ENCODE measurements at places on chromosomes 12 and 14.

DNA sequence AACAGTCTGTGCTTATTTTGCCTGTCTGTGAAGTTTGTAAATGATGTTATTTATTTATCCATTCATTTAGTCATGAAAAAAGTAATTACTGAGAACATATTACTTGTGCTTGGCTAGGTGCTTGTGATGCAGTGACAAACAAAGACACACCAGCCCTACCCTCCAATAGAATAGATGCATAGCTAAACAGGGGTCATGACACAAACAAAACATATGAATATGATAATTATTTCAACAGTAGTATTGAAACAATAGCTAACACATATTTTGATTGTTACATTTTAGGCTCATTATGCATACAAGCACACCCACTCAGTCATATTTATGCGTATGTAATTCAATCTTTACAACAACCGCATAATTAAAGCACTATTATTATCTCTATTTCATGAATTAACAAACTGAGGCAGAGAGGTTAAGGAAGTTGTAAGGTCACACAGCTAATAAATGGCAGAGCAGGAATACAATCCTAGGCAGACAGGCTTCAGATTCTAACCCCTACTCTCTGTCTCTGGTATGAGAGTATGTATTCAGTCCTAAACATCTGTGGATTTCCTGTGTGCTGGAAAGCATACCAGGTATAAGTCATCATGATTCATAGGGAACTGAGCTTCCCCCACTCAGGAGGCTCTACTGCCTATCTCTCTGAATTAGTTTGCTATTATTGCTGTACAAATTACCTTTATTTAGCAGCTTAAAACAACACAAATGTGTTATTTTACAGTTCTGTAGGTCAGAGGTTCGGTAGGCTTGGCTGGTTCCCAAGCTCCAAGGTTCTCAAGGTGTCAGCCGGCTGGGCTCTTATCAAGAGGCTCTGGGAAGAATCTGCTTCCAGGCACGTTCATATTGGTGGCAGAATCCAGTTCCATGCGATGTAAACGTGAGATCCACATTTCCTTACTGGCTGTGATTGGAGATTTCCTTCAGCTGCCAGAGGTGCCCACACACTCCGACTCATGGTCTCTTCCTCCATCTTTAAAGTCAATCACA lies 509.4 kb downstream of the GALC start:
- no peaks in the 10 kb centered on the region for H3K36me3 ChIP-seq
- H3K4me1 ChIP-seq = no peaks in the 10 kb centered on the region
- no peak overlapping the region for H3K27ac ChIP-seq
- H3K27me3 ChIP-seq = no peaks in the 10 kb centered on the region

DNA sequence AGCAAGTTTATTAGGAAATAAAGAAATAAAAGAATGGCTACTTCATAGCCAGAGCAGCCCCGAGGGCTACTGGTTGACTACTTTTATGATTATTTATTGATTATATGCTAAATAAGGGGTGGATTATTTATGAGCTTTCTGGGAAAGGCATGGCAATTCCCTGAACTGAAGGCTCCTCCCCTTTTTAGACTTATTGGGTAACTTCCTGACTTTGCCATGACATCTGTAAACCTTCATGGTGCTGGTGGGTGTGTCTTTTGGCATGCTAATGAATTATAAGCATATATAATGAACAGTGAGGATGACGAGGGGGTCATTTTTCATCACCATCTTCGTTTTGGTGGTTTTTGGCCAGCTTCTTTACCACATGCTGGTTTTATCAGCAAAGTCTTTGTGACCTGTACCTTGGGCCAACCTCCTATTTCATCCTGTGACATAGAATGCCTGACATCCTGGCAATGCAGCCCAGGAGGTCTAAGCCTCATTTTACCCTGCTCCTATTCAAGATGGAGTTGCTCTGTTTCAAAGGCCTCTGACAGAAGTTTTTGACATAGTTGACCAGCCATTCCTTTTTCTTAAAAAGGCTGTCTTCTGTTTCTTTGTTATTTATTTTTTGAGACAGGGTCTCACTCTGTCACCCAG lies 11.1 kb upstream of the PTGES3 start:
- H3K27me3 ChIP-seq = no peaks in the 10 kb centered on the region
- H3K4me1 ChIP-seq = peaks cover 19% of the 10 kb centered on the region
- no peak overlapping the region for H3K27ac ChIP-seq
- H3K36me3 ChIP-seq = no peaks in the 10 kb centered on the region
- no peak for DNase-seq
- no peak overlapping the region for H3K4me3 ChIP-seq

DNA sequence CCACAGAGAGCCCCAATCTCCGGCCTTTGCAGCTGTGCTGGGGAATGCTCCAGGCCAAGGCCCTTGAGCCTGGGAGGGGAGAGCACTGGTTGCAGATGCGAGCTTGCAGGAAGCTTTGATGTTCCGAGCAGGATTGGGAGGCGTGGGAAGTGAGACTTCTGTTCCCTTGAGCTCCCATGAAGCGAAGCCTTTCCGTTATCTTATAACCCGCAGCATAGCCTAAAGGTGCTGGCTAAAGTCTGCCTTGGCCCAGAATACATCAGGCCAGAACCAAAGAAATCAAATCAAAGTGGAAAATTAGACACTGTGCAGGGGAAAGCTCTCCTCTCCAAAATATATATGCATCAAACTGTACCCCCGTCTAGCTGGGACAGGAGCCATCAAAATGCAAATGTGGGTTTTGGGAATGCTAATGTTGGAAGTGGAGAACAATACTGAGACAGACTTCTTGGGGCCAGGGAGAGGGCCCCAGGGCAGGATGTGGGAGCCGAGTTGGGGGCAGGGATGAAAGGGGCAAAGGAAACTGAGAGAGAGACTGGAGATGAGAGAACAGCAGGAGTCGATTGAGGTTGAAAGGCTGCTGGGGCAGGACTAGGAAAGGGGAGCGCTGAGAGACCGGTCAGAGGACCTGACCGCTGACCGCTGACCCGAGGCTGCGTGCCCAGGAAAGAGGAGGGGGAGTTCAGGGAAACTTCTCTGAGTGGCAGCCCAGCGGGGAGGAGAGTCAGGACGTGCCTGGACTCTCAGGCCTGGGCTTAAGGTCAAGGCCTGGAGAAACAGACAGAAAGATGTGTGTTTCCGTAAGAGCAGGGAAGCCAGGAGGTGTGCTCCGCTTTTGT lies 152.2 kb upstream of the PARP11 start:
- peaks cover 2% of the 10 kb centered on the region for H3K27me3 ChIP-seq
- H3K36me3 ChIP-seq = no peaks in the 10 kb centered on the region
- no peak overlapping the region for H3K27ac ChIP-seq
- H3K4me1 ChIP-seq = no peaks in the 10 kb centered on the region

- no peak for DNase-seq
- H3K27me3 ChIP-seq = no peaks in the 10 kb centered on the region
- no peaks in the 10 kb centered on the region for H3K36me3 ChIP-seq
Observed at GRCh38 chr12:10307630-10308029, at the start of gene KLRD1. Gene KLRD1 (plus strand): TSS chr12:10307870. CDS start chr12:10308078, 208 bp downstream.

DNA sequence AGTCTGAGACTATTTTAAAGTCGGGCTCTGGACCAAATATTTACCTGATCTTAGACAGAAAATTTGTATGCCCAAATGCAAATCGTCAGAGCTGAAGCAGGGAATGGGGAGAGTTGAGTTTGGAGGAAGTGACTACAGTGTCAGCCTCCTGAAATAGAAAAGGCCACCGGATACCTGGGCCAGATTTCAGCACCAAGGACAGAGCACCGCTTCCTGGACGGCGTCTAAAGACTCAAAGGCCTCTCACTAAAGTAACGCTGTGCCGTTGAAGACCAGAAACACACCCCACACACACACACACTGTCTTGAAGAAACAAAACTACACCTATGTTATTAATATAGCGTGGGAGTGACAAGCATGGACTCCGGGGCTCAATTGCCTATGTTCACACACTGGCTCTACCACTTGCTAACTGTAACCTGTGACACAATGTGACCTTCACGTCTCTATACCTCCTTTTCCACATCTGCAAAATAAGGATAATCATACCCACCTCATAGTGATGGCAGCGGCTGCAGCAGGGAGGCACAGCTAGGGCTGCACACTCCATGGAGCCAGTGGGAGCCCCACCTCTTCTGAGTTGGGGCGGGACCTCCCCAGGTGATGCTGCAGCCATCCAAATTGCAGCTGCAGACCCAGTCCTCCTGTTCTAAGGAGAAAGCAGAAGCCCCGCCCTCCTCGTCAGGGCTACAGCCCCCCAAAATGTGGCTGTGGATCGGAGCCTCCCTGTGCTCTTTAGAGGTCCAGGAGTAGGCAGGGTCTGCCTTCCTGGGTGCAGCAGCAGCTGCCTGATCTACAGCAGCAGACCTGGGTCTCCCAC lies 35.6 kb downstream of the KRT76 start:
- no peaks in the 10 kb centered on the region for H3K27me3 ChIP-seq
- H3K27ac ChIP-seq = no peak overlapping the region
- H3K36me3 ChIP-seq = no peaks in the 10 kb centered on the region

DNA sequence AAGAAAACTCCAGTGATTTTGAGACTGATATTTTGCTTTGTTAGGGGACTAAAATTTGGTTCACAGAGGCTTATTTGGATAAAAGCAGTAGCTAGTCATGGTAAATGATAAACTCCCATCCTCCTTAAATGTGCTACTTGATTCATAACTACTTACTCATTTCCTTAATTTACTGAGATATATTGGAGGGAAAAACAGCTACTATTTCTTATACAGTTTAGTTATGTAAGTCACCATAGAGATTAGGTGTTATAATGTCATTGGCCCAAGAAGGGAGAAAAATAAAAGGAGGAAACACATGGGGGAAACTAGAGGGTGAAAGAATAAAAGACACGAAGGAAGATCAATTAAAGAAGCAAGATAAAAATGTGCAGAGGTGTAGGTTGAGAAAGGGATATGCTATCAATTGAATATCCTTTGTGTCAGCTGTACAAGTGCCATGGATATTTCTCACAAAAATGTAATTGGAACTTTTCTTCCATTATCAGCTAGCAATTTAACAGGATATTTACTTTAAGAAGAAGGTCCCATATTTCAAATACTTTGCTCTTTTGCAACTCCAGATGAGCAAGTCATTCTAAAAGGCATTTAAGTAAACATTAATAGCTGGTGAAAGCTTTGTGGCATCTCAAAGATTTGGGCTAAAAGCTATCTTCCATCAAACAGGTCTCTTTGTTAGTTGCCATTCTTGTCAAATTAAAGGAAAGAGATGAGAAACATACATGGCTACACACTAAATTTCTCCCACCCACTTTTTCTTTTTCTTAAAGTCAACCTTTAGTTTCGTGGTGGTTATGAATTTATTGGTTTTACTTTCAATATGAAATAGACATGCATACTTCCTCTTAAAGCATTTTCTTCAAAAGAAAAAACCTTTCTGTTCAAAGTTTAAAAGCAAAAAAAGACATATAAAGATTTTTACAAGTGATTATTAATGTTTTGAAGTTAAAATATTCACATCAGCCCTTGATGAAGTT lies 439.5 kb downstream of the CCER1 start:
- H3K27ac ChIP-seq = no peak overlapping the region
- no peaks in the 10 kb centered on the region for H3K36me3 ChIP-seq
- peaks cover 2% of the 10 kb centered on the region for H3K4me1 ChIP-seq
- DNase-seq = no peak
- H3K27me3 ChIP-seq = no peaks in the 10 kb centered on the region

DNA sequence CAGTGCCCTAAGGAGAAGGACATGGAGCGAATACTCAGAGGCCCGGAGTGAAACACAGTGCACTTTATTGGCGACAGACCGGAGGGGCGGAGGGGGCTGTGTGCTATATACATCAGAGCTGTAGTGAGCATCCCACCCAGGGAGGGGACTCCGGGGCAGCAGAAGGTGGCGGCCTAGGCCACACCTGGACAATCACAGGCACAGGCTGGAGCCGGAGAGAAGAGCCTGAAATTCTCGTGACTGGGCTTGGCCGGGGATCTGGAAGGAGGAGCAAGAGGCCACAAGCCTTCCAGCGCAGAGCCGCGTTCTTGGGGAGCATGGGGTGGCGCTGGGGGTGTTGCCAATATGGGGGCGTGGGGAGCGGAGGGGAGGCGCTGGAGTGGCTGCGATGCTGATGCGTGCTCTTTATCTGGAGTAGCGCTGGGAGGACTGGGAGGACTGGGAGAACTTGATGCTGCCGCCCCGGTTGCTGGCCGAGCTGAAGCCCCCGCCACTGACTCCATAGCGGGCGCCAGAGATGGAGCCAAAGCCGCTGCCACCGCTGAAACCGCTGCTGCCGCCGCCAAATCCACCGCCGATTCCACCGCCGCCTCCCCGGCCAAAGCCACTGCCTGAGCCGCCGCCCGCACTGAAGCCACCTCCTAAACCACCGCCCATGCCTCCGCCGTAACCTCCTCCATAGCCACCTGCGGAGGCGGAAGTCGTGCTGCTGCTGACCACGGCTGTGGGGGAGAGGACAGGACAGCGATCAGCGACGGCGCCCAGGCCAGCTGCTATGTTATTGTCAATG lies 6.1 kb downstream of the KRT3 start:
- H3K27me3 ChIP-seq = peaks cover 22% of the 10 kb centered on the region
- no peak overlapping the region for H3K27ac ChIP-seq
- no peak overlapping the region for H3K4me3 ChIP-seq
- no peaks in the 10 kb centered on the region for H3K4me1 ChIP-seq
- no peaks in the 10 kb centered on the region for H3K36me3 ChIP-seq

GRCh38 chr12:42442888-42443287 lies 116.9 kb downstream of the PPHLN1 start:
- DNase-seq = no peak
- H3K4me1 ChIP-seq = no peaks in the 10 kb centered on the region
- no peaks in the 10 kb centered on the region for H3K36me3 ChIP-seq
- no peak overlapping the region for H3K27ac ChIP-seq

DNA sequence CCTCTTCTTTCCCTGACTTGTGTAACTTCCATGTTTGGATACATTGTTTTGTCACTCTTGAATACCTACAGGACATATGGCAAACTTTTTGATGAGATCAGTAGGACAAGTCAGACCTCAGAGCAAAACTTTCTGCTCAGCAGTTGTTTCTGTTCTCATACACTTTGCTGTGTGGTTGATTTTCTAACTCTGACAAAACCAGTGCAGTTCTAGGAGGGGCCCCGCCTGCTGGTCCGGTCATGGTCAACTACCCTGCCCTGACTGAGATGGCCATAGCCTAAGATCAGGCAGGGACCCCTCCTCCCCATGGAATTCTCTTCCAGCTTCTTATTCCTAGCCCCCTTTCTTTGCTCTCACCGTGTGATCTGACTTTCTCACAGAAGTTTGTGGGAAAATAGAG lies 92.8 kb downstream of the OTOGL start:
- no peaks in the 10 kb centered on the region for H3K36me3 ChIP-seq
- H3K4me1 ChIP-seq = peaks cover 12% of the 10 kb centered on the region
- no peak overlapping the region for H3K27ac ChIP-seq
- H3K4me3 ChIP-seq = no peak overlapping the region
- no peak for DNase-seq

GRCh38 chr12:115511986-115512711 lies 765.3 kb downstream of the MED13L start:
- no peak for DNase-seq
- no peaks in the 10 kb centered on the region for H3K36me3 ChIP-seq
- H3K4me1 ChIP-seq = no peaks in the 10 kb centered on the region
- H3K27me3 ChIP-seq = no peaks in the 10 kb centered on the region
- no peak overlapping the region for H3K27ac ChIP-seq
- H3K4me3 ChIP-seq = no peak overlapping the region

GRCh38 chr12:55681142-55682077 lies 26.3 kb downstream of the ITGA7 start:
- peak overlapping the region; percentile 39 for H3K4me3 ChIP-seq
- peaks cover 7% of the 10 kb centered on the region for H3K4me1 ChIP-seq
- no peaks in the 10 kb centered on the region for H3K27me3 ChIP-seq
- H3K27ac ChIP-seq = peak overlapping the region; percentile 83
